NCI-H774 (cell line): ENCODE measurements at places on chromosomes 11 and 22.

DNA sequence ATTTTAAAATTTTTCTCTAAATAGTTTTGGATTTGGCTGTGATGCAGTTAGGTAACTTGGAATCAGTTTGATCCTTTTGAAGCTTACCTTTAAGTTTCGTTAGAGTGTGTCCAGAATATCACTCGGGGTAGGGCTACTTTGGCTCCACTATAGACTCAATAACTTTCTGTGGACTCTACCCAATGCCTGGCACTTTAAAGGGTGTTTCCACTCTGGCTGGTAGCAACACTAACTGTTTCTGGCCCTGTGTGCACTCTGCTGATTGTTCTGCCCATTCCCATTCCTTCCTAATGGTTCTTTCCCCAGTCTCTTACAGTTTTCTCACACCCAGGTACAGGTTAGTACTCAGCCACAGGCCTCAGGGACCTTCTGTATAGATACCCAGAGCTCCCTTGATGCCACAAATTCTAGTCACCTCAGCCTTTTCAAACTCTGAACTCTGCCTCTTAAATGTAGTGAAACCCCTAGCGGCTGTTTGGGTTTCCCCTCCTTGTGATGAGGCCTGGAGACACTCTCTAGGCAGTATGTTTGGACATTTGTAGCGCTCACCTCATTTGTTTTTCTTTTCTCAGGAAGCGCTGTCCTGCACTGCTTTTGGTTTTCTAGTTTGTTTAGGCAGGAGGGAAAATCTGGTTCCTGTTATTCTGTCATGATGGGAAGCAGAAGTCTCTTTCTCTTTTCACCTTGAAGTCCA lies 16.8 kb downstream of the CUL5 start:
- no peak for DNase-seq

- DNase-seq = no peak
Measured at GRCh38 chr11:46640036-46640788, 22.9 kb downstream of the ATG13 start.

DNA sequence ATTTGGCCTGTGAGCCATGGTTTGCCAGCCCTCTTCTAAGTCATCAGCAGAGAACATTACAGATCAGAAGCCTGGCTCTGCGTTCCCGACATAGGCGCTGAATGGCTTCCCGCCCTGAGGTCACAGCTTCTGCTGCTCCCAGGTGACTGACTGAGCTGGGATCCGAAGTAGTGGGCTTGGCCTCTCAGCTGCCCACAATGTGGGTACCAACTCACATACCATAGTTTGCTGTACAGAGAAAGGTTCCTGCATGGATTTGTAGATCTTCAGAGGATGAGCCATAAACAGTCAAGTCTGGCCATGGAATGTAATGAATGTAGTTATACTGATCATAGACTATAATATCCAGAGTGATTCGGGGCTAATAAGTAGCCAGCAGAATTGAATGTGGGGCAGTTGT lies 42.6 kb downstream of the TEAD1 start:
- no peak for DNase-seq

DNA sequence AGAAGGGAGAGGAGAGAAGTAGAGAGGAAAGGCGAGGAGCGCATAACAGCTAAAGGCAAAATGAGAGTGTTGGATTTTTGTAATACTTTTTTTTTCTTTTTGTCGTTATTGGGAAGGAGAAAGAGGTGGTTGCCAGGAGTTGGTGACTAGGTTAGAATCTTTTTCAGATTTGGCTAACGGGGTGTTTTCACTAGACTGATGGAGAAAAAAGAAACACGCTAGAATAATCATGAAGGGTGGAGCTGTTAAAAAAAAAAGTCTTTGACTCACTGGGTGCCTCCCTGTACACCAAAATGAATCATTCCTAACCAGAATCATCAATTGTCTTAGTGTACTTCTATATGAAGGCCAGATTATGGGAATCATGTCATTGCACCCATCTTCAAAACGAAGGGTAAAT lies 12.7 kb downstream of the BLID start:
- DNase-seq = no peak

DNA sequence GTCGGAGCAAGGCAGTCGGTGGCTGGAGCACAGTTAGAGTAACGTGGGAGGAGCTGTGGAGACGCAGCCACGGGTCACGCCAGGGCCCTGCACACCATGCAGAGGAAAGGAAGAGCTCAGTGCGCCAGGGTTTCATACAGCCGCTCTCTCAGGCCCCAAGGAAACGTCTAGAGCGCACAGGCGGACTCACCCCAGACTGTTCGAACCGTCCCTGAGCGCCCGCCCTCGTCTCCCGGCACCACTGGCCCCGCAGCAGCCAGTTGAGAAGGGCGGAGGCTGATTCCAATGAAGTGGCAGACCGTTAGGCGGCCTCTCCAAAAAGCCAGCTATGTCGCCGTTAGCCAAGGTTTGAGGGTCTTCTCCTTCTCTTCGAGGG lies 483 bp upstream of the HYLS1 start:
- peak; percentile 78 for DNase-seq

DNA sequence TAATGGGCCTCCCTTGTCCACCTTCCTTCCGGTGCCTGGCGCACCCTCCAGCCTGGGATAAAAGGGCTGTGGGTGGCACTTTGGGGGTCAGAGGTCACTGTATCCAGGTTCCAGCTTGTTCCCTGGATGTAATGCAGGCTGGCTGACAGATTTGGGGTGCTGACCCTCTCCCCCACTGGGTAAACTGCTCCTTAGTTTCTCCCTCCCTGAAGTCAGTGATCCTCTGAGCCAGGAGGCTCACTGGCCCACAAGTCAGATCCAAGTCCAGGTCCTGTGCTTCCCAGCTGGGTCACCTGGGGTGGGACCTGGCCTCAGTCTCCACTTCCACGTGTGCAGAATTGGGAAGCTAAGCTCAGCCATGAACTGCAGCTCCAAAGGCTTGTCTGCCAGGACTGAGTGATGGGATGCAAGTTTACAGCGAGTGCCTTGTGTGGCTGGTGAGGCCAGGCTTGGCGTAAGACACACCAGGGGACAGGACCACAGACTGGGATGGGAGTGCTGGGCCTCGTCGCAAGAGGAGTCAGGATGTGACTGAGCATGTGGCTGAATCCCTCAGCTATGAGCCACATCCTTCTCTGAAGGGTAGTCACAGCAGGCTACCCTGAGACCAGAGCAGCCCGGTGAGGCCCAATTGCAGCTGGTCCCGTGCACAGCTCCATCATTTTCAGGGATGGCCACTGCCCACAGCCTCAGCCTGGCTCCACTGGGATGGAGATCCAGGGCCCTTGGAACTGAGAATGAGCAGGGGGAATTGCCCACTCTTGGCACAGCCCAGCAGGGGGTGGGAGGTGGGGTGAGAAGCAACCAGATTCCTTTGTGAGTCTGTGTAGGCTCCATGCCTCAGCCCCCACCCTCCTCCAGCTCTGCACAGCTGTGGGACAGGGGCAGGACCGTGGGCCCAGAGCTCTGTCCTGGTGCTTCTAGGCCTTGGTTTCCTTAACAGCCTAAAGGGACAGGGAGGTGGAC lies 7.2 kb downstream of the SHISA8 start:
- no peak for DNase-seq

DNA sequence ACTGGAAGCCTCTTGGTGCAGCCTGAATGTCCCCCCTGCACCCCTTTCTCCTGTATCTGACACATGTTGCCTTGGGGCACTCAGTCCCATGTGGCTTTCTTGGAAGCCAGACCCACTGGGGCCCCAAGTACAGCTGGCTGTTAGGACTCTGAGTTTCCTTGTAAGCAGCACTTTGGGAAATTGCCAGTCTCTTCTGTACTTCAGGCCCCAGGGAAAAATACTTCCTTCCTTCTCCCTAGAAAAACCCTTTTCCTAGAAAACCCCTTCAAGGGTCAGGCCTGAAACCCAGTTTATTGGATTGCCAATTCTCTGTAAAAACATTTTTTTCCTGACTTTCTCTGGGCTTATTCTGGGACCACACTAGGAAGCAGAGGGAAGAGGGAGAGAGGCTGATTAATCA lies 360.3 kb downstream of the TENM4 start:
- DNase-seq = no peak

DNA sequence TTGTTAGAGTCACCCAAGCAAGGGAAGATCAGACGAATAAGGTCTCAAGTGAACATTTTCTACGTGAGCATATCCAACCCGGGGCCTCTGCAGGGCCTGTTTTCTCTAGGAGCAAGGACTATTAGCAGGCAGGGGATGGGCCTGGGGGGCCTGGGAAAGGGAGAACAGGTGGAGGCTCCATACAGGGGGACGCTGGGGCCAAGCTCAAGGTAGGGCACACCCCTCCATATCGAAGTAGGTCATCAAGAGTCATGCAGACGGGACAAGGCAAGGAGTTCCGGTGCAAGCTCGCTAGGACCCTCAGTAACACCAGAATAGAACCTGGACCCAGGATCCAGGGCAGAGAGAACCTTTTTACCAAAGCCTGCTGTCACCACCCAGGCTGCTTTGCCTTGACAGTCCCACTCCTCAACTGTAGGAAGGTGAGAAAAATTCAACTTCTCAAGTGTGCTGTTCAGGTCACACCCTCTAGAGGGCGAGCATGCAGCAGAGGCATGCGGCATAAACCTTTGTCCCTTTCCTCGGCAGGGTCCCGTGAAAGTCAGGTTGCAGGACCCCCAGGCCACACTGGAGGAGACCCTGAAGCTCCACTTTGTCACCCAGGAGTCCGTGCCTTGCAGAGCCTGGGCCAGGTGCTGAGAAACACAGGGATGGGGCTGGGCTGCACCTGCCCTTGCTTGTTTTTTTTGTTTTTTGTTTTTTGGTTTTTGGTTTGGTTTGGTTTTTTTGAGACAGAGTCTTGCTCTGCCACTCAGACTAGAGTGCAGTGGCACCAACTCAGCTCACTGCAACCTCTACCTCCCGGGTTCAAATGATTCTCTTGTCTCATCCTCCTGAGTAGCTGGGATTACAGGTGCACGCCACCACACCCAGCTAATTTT lies 8.6 kb upstream of the APOBEC3B start:
- DNase-seq = no peak

- DNase-seq = no peak
Measured at GRCh38 chr22:46604306-46604690, 15.9 kb upstream of the GRAMD4 start.

DNA sequence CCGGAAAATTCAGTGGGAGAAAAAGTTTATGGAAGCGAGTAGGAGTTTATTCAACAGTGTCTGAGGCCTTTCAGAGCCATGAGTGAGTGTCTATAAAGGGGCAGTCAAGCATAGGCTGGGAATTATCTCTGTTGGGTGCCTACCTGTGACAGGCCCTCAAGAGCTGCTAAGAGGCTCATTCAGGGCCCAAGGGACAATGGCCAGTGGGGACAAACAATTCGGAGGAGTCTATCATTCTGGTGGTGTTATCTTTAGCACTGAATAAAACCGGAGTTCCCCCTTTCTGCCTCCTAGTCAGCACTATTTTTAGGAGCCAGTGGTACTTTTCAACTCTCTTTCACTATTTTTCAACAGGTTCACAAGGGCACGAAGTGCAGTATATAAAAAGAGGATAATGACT lies 89.5 kb upstream of the HTATIP2 start:
- DNase-seq = no peak

- DNase-seq = peak; percentile 19
Measured at GRCh38 chr22:36781656-36782627, 6.0 kb upstream of the IFT27 start.

DNA sequence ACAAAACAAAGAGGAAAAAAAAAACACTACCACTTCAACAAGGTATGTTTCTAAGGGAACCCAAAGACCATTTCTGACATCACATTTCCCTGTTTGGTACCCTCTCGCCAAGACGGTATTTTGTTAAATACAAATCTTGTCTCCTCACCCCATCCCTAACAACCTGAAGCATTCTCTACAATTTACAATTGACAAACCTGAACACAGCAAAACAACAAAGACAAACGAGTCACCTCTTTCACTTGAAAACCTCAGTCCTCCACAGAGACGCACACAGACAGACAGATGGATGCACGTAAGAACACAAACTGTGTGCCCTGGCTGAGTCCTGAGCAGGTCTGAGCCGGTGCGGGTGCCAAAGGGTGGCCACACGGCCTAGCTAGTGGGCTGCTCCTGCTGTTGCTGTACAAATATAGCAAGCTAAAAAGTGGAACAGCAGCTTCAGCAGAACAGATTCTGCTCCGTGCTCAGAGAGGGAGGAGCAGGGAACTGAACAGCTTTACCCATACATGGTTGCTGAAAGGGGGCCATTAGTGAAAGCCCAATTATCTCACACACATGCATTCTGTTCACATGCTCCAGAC lies 28.5 kb downstream of the CELF1 start:
- DNase-seq = no peak

DNA sequence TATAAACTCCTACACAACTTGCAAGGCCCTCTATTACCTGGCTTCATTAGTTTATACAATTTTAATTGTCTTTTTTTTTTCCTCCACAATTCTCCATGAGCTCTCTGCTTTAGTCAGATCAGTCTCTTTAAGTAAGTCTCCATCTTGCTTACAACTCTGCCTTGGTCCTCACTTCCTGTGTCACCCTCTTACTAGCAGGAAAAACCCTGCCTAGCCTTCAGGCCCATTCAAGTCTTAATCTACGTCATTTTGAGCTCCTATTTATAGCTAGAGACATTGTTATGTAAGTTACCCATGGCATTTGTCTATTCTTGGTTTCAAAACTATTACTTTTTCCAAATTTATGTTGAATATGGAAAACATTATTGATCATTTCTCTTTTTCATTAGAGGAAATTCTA lies 177.4 kb downstream of the SBF2 start:
- no peak for DNase-seq

- no peak for DNase-seq
Measured at GRCh38 chr11:14644226-14645014, 816 bp downstream of the PDE3B start.

- DNase-seq = no peak
Measured at GRCh38 chr11:64864135-64864472, 14.3 kb downstream of the EHD1 start.

DNA sequence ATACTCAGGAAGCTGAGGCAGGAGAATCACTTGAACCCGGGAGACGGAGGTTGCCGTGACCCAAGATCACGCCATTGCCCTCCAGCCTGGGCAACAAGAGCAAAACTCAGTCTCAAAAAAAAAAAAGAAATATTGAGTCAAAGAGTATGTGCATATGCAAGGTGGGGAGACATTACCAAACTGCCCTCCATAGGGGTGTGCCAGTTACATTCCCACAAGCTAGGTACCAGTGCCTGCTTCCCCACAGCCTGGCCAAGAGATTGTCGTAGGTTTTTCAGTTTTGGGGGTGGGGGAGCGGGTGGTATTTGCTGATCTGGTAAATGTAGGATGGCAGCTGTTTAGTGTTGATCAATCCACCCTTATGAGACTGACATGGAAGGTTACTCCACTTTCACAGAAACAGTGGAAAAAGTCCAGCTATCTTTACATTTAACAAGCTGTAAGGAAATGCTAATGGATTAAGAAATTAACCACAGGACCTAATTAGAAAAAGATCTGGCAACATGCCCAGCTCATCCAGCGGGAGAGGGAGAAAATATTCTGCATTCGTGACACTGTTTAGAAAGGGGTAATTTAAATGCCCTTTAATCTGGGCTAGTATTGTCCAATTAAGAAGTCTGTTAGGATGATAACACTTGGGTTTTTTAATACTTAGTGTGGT lies 89.4 kb downstream of the PACS1 start:
- no peak for DNase-seq
